Mesendoderm (in vitro differentiated cells): ENCODE measurements at places on chromosomes 11 and 22.

DNA sequence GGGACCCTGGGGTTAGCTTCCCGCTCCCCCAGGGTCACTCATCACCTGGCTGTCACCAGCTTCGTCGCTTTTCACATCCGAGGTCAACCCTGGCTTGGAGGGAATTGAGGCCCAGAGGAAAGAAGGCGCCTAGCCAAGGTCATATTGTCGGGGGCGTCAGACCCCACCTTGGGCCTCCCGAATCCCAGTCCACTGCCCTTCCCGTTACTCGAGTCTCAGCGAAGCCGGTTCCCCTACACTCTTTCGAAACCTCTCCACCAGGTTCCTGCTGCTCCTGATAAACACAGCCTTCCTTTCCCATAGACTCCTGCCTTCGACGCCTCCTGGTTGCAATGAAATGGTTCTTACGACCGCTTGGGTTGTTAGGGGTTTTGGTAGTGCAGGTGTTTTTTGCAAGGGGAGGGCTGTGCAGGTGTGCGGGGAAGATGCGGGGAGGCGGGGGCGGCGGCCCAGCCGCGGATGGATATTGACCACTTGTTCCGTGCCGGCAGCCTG lies 642 bp downstream of the NAA40 start:
- no peaks in the 10 kb centered on the region for H3K27me3 ChIP-seq
- H3K27ac ChIP-seq: no peak overlapping the region
- no peaks in the 10 kb centered on the region for H3K4me1 ChIP-seq
- H3K36me3 ChIP-seq: no peaks in the 10 kb centered on the region
- peak overlapping the region; percentile 89 for H3K4me3 ChIP-seq

DNA sequence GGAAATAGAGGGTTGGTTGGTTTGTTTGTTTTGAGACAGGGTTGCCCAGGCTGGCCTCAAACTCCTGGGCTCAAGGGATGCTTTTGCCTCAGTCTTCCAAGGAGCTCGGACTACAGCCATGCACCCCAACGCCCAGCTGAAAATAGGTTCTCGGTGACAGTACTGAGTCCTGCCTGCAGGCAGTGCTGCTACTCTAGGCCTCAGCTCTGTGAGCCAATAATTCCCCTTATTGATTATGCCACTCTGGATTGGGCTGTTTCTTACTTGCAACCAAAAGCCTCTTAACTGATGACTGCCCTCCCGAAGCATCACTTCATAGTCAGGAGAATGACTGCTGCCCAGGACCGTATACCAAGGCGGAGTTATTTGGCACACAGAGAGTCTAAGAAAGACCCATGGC lies 1.2 kb upstream of the C11orf16 start:
- peaks cover 13% of the 10 kb centered on the region for H3K4me1 ChIP-seq
- H3K27ac ChIP-seq: no peak overlapping the region
- no peak overlapping the region for H3K4me3 ChIP-seq
- H3K36me3 ChIP-seq: no peaks in the 10 kb centered on the region
- H3K27me3 ChIP-seq: no peaks in the 10 kb centered on the region
- peak; percentile 51 for DNase-seq

- no peak overlapping the region for H3K27ac ChIP-seq
- peak; percentile 79 for DNase-seq
These were observed 349.7 kb downstream of the BUD13 start for GRCh38 chr11:116422956-116423600.

GRCh38 chr11:4454021-4454420 lies 4.9 kb downstream of the OR52K2 start:
- no peaks in the 10 kb centered on the region for H3K36me3 ChIP-seq
- no peak for DNase-seq
- no peaks in the 10 kb centered on the region for H3K4me1 ChIP-seq
- no peak overlapping the region for H3K27ac ChIP-seq

- no peaks in the 10 kb centered on the region for H3K4me1 ChIP-seq
- no peaks in the 10 kb centered on the region for H3K36me3 ChIP-seq
- H3K27me3 ChIP-seq: no peaks in the 10 kb centered on the region
- peak overlapping the region; percentile 48 for H3K4me3 ChIP-seq
- H3K27ac ChIP-seq: peak overlapping the region; percentile 31
These were observed 802 bp downstream of the KBTBD3 start for GRCh38 chr11:106076171-106076918.

DNA sequence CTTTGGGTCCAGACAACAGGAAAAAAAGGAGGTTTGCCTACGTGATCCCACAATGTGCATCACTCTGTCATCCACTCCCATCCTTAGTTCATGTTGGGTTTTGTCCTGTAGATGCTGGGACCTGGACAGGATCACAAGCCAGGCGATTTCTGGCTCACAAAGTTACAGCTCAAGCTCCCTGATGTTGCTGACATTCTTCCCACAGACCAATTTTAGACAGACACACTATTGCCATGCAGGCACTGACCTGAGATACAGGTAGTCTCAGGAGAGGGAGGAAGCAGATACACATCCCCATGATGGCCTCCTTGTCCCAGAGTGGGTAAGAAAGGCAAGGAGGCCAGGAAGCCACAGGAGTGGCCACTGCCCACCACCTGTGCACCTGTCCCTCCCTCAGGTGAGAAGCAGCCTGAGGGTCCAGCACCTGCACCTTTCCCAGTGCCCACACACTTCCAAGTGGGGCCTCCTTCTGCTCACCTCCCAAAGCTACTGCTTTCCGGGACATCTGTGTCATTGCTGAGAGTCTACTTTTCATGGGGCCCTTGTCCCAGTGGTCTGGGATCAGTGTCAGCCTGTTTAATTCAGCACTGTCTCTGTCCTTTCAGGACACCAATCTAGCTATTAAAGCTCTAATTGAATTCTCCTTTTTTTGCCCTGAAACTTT lies 52.0 kb upstream of the TOP3B start:
- H3K27ac ChIP-seq: no peak overlapping the region
- no peak overlapping the region for H3K4me3 ChIP-seq
- no peaks in the 10 kb centered on the region for H3K27me3 ChIP-seq
- H3K36me3 ChIP-seq: no peaks in the 10 kb centered on the region
- no peaks in the 10 kb centered on the region for H3K4me1 ChIP-seq
- no peak for DNase-seq

GRCh38 chr11:46492532-46492931 lies 101.0 kb upstream of the CHRM4 start:
- H3K36me3 ChIP-seq: no peaks in the 10 kb centered on the region
- DNase-seq: no peak
- H3K27ac ChIP-seq: no peak overlapping the region
- H3K27me3 ChIP-seq: no peaks in the 10 kb centered on the region
- no peaks in the 10 kb centered on the region for H3K4me1 ChIP-seq

GRCh38 chr22:49068861-49069500 lies 758.7 kb downstream of the BRD1 start:
- no peaks in the 10 kb centered on the region for H3K36me3 ChIP-seq
- no peaks in the 10 kb centered on the region for H3K27me3 ChIP-seq
- no peak overlapping the region for H3K27ac ChIP-seq
- no peaks in the 10 kb centered on the region for H3K4me1 ChIP-seq
- no peak for DNase-seq

- H3K4me1 ChIP-seq: peaks cover 2% of the 10 kb centered on the region
- no peak for DNase-seq
- no peak overlapping the region for H3K27ac ChIP-seq
- H3K27me3 ChIP-seq: no peaks in the 10 kb centered on the region
- peak overlapping the region; percentile 16 for H3K4me3 ChIP-seq
These were observed 683 bp upstream of the SYTL2 start for GRCh38 chr11:85811624-85812023.

DNA sequence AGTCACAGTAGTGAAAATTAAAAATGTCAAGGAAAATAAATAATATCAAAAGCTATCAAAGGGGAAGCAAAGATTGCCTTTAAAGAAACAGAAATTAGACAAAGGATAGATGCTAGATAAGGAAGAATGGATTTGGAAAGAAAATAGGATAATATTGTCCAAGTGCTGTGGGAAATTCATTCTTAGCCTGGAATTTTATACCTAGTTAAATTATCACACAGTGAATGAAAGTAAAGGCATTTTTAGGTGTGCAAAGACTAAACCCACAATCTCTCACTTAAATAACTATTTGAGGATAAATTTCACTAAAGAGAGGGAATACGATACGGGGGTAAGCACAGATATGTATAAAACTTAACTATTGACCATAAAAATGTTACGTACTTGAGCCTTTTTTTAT lies 511.1 kb downstream of the TMEM135 start:
- no peak overlapping the region for H3K4me3 ChIP-seq
- H3K4me1 ChIP-seq: no peaks in the 10 kb centered on the region
- H3K27me3 ChIP-seq: no peaks in the 10 kb centered on the region
- DNase-seq: no peak
- H3K36me3 ChIP-seq: no peaks in the 10 kb centered on the region

DNA sequence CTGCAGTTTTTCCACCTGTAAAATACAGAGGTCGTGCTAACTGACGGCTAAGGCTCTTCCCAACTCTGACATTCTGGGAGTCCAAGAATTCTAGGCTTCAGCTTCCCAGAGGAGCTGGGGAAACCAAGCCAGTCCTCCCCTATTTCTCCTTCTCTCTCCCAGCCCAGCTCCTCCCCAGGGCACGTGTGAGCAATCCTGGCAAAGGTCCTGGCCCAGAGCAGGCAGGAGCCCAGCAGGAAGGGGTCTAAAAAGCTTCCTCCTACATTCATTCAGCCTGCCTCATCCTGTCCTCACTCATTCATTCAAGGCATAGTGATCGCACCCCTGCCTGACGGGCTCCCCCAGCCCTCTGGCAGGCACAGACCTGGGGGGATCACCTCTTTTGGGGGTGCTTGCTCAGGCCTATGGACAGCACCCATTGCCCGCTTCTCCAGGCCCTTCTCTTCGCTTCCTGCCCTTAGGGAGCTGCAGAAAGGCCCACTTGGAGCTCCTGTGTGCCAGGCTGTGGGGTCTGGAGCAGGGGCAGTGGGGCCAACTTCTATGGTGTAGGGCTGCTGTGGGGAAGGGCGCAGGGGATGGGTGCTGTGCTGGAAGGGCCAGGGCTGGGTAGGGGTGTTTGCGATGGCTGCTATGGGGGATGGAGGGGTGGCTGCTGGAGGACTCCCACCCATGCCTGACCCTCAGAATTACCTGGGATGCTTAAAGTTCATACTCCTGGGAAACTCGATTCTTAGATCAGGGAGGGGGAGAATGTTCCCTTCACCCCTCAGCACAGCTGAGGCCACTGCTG lies 9.8 kb downstream of the KCNC1 start:
- no peaks in the 10 kb centered on the region for H3K4me1 ChIP-seq
- no peak overlapping the region for H3K4me3 ChIP-seq
- no peaks in the 10 kb centered on the region for H3K36me3 ChIP-seq
- DNase-seq: no peak
- H3K27me3 ChIP-seq: no peaks in the 10 kb centered on the region

DNA sequence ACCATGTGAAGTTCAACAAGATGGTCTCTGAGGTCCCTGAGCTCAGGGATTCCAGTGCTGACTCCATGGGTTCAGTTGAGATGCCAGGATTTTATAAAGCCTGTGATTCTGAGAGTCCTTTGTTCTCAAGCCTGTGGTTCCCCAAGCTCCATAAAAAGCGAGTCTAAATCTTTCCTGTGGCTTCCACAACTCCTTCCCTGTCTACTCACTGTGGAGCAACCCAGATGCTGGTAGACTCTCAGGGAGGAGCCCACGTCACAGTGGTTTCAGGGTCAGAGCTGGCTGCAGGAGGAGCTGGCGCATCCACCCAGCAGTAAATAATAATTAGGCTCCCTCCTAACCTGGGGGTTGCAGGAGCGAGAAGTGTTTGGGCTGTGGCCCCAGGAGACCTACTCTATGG lies 2.0 kb upstream of the RELT start:
- no peaks in the 10 kb centered on the region for H3K36me3 ChIP-seq
- H3K4me3 ChIP-seq: no peak overlapping the region
- DNase-seq: no peak
- H3K27ac ChIP-seq: no peak overlapping the region

GRCh38 chr11:38972220-38972619 lies 2374.2 kb upstream of the RAG2 start:
- H3K27ac ChIP-seq: no peak overlapping the region
- no peaks in the 10 kb centered on the region for H3K27me3 ChIP-seq
- no peaks in the 10 kb centered on the region for H3K36me3 ChIP-seq
- H3K4me1 ChIP-seq: no peaks in the 10 kb centered on the region
- H3K4me3 ChIP-seq: no peak overlapping the region

DNA sequence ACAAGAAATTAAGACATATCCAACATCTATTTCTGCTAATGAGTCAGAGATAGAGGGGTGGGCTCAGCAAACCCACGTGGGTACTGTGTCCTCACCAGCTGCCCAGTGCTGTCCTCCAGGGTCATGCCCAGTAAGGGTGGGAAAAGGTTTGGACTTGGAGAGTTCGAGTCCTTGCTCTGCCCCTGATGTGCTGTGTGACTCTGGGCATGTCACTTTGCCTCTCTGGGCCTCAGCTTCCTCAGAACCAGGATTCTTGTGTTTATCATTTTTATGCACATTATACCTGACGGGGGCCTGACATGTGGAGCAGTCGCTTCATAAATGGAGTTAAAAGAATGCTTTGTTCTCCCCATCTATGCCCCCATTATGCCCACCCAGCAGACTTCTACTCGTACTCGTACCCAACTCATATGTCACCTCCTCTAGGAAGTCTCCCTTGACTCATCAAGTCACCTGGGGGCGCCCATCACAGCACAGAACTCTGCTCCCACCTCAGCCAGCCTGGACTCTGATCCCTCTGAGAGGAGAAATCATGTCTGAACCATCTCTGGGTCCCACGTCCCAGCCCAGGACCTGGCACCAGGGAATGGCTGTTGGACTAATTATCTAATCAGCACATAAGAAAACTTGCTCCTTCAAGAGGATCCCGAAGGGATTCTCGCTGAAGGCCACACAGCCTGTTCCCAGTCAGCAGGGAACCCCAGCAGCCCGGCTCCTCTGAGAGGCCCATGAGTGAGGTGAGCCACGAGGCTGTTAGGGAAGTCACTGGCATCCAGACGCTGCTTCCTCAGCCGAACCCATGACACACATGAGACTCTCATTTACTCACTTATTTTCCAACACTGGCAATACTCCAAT lies 38.7 kb upstream of the TSKU start:
- H3K4me3 ChIP-seq: no peak overlapping the region
- H3K27ac ChIP-seq: no peak overlapping the region

- peak overlapping the region; percentile 71 for H3K27ac ChIP-seq
- no peaks in the 10 kb centered on the region for H3K27me3 ChIP-seq
- H3K4me3 ChIP-seq: peak overlapping the region; percentile 88
- peak; percentile 59 for DNase-seq
- no peaks in the 10 kb centered on the region for H3K4me1 ChIP-seq
These were observed 734 bp downstream of the SNU13 start for GRCh38 chr22:41687901-41688364.

GRCh38 chr11:73645121-73645969 lies 1.0 kb upstream of the PLEKHB1 start:
- H3K27ac ChIP-seq: peak overlapping the region; percentile 14
- peak; percentile 29 for DNase-seq
- H3K36me3 ChIP-seq: no peaks in the 10 kb centered on the region
- no peaks in the 10 kb centered on the region for H3K27me3 ChIP-seq
